ENCODE measurements at places on chromosomes 2 and 18. TPM values are rescaled to one million over a fixed set of nuclear protein-coding genes. Genes with fewer than 3 reads are reported as not detected.

DNA sequence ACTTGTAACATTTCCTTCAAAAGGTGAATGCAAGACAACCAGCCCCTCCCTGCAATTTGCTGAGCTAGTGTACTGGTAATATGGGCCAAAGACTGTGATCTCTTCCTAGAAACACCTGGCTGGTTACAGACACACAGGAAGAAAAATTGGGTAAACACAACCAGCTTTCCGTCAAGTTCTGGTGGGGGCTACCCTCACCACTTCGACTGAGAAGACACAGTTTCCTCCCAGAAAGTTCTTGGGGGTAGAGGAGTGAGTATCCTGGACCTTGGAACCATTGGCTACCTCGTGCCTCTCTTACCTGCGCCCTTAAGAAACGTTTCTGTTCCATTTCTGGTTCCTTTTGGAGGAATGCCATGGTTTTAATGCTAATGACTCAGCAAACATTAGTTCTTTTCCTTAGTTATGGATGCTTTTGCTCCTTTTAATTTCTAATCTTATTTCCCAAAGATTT lies 120.9 kb upstream of the DLX2 start:
- no peak for DNase-seq

DNA sequence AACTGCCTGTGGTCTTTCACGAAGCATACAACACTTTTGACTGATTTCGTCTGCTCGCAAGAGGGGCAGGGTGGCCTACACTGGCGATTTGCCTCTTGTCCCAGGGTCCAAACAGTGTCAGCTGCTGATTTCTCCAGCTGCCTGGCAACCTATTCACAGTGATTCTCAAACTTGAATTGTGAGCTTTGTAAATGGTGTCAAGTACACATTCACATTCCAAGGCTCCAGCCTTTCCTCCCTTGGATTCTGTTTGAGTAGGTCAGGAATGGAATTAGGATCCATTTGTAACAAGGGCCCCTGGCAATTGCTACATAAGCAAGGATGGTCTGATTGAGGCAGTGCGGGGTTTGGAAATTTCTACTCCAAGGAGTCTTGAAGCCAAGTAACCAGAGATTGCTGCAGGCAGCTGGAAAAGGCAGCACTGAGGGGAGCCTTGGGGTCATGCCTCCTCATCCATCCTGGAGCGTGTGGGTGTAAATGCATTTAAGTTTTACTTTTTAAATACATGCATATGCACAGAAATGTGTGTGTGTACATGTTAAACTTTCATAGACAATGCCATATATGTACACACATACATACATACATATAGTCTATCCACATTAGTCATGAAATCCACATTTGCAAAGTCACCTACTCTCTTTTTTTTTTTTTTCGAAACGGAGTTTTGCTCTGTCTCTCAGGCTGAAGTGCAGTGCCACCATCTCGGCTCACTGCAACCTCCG lies 86.8 kb upstream of the UXS1 start:
- DNase-seq = no peak

- no peak for DNase-seq
Observed at GRCh38 chr2:48993576-48993975, 160.7 kb downstream of the FSHR start.

GRCh38 chr2:239676716-239677452 lies 276.1 kb upstream of the HDAC4 start:
- no peak for DNase-seq

DNA sequence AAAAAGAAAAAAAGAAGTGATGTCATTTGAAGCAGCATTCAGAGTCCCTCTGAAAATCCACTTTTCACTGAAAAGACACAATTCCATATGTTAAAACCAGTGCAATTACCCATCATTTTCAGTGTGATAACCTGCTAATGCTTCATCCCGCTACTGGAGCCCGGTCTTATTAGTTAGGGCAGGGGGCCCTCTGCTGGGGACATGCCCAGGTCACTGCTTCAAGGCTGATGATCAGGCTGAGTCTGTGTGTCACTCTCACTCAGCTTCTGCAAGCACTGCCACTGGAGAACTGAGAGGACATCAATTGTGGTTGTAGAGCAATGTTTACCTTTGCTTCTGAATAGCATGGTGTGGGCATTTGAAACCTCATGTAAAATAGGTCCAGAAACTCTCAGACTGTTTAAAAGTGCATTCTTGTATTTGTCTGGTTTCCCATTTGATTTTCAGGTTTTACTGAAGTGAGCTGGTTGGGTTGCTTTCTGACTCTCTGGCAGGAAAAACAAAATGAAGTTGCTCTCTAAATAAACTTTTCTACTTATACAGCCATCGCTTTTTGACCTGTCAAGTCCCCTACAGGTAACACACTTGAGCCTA lies 49.2 kb upstream of the NXPH2 start:
- DNase-seq = peak; percentile 47

DNA sequence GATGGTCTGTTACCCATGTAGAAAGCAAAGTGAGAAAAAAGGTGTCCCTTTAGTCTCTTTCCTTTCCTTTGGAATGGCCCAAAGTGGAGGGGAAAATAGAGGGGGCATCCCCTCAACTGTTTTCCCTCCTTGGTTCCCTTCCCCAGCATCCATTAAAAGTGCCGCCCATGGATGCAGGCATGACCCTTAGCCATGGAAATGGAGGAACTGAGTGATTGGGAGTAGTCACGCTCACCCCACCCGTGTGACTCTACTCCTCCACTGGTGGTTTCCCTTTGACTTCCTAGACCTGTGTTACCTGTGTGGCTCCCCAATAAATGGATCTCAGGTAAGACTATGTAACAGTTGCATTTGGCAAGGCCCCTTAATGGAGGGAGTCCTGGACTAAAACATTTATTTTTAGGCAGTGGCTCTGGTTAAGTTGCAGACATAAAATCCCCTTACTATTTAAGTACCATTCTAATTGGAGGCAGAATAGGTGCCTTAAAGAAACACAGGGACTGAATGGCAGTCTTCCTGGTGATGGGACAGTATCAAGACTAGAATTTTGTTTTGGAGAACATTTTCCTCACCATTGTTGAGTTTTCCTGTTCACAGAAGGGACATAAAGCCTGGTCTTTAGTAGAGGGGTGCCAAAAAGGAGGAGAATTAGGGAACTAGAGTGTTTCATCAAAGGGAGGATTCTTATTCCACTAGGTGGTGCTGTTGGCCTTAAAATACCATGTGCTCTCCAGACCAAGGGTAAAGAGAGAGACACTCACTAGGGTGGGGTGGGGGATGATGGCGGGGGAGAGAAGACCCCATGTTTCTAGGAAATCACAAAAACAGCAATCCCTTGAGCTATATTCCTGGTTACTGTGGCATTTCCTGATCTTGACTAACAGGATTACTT lies 25.7 kb upstream of the PLA2R1 start:
- no peak for DNase-seq

- DNase-seq = no peak
Observed at GRCh38 chr2:73992036-73992435, 7.3 kb downstream of the TET3 start.

- no peak for DNase-seq
Observed at GRCh38 chr2:55604027-55604565, 13.3 kb downstream of the PPP4R3B start.

DNA sequence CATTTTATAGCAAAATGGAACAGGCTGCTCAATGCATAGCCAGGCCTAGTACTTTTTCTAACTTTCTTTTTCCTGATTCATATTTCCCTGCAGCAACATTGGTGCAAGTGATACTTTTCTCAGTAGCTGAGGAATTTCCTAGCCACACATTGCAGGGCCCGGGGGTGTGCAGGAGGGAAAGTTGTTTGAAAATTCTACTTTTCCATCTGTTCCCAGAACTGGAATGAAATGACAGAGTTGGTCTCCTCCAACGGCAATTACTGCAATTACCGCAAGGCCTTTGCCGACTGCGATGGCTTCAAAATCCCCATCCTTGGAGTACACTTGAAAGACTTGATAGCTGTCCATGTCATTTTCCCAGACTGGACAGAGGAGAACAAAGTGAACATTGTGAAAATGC lies 50.5 kb downstream of the RASGRP3 start:
- no peak for DNase-seq

DNA sequence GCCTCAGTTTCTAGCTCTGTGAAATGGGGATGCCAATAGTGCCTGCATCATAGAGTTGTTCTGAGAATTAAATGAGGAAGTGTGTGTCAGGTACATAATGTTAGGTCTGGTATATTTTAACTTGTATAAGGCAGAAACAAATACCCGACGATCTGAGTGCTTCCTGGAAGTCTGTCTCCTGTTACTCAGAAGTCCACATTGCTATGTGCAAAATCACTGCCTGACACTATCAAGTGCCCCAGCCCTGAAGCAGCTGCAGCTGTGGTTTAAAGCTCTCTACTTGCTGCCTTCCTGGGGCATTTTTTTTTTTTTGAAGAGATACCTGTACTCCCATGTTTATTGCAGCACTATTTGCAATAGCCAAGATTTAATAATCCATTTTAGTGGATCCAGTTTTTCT lies 125.3 kb downstream of the SLC4A3 start:
- no peak for DNase-seq

GRCh38 chr18:48252525-48252924 lies 156.7 kb downstream of the ZBTB7C start:
- no peak for DNase-seq

- DNase-seq = no peak
Observed at GRCh38 chr2:12533337-12534005, 183.3 kb upstream of the TRIB2 start.

DNA sequence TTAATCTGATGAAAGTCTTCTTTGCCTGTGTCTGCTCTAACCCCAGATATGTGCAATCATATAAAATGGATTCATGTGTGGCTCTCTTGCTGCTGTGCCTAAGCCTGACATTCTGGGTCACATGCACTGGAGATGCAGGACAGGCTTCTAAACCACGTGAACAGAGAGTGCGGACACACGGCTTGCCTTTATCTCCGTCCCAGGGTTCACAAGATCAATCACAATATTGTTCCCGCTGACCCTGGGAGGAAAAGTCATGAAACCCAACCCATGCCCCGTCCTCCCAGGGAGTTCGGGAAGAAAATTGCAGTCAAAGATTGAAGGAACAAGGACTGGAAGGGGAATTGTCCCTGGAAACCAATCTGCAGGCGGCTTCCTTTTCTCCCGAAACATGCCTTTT lies 74.8 kb downstream of the VAPA start:
- no peak for DNase-seq

DNA sequence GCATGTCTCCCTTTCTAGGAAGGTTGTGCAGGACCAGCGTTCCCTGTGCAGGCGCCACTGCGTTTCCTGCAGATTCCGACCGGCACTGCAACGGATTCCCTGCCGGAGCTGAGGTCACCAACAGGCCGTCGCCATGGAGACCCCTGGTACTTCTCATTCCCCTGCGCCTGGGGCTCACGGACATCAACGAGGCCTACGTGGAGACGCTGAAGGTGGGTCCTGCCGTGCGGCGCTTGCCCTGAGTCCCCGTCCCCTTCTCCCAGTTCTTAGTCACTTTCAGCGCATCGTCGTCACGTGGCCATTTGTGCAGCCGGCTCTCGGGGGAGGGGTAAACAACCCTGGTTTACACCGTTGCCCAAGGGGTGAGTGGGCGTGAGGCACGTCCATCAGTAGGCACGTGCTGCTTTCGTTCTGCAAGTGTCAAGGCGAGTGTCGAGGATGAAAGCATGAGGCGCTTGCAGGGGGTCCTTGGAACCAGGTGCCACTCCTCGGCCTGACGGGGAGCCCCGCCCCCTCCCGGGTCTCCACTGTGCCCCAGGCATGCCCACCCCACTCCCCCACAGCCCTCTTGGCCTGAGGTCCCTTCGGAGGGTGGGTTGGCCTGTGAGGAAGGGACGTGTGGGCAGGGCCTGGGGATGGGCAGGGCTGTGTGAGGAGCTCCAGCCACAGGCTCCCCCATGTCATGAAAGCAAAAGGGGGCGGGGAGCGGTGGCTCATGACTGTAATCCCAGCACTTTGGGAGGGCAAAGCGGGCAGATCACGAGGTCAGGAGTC lies 19.8 kb downstream of the DTYMK start:
- peak; percentile 62 for DNase-seq

DNA sequence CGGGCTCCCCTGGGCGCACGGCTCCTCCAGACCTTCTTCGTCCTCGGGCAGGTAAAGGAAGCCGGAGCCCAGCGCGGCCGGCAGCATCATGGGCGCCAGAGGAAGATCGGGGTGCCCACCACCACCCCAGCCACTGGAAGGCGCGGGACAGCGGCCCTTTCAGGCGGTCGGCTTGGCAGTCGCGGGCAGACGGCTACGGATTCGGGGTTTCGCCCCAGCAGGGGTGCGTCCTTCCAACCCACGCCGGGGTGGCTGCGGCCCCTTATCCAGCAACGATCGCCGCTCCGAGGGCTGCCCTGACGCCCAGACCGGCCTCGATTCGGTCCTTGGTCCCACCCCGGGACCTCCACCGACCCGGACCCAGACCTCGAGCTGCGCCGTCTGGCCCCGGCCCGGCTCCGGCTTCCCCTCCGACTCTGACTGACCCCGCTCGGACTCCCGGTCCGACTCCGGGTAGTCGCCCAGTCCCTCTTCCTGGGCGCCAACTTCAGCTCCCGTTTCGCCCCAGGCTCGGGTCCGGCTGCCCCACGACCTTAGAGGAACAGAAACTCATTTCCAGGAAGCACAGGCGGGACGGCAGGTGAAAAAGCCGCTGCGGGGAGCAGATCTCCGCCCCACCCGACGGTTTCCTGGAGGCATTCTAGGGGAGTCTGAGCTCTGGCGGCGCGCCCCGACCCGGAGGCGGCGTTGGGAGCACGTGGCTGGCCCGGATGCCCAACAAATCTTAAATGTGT lies 30.2 kb upstream of the SSB start:
- DNase-seq = no peak

- DNase-seq = no peak
Observed at GRCh38 chr2:40556739-40557138, 104.8 kb upstream of the SLC8A1 start.

The UGT1A3 gene
- total RNA-seq = not detected

The SLC16A14 gene
- total RNA-seq = 14.2 TPM

The ASAP2 gene
- total RNA-seq = 51.8 TPM

The DYNC2LI1 gene
- total RNA-seq = 20.0 TPM

The TUBA4B gene
- not detected for total RNA-seq

The GPR35 gene
- total RNA-seq = 1.7 TPM

The MDH1B gene
- 2.0 TPM for total RNA-seq

The MTLN gene
- total RNA-seq = 16.1 TPM

The YWHAQ gene
- total RNA-seq = 503 TPM

The NHEJ1 gene
- 26.8 TPM for total RNA-seq

The FABP1 gene
- total RNA-seq = not detected

The SERPINB7 gene
- not detected for total RNA-seq
